ENCODE measurements at places on chromosomes 4 and X.

- DNase-seq: no peak
Observed at GRCh38 chr4:40170588-40170987, 26.2 kb upstream of the RHOH start.

- DNase-seq: no peak
Observed at GRCh38 chr4:112823606-112824005, 186.7 kb downstream of the LARP7 start.

- no peak for DNase-seq
Observed at GRCh38 chrX:33336783-33337182, 125.4 kb upstream of the DMD start.

- DNase-seq: no peak
Observed at GRCh38 chr4:1338752-1339414, 8.1 kb upstream of the UVSSA start.

GRCh38 chrX:95974890-95975289 lies 709.8 kb upstream of the DIAPH2 start:
- no peak for DNase-seq

DNA sequence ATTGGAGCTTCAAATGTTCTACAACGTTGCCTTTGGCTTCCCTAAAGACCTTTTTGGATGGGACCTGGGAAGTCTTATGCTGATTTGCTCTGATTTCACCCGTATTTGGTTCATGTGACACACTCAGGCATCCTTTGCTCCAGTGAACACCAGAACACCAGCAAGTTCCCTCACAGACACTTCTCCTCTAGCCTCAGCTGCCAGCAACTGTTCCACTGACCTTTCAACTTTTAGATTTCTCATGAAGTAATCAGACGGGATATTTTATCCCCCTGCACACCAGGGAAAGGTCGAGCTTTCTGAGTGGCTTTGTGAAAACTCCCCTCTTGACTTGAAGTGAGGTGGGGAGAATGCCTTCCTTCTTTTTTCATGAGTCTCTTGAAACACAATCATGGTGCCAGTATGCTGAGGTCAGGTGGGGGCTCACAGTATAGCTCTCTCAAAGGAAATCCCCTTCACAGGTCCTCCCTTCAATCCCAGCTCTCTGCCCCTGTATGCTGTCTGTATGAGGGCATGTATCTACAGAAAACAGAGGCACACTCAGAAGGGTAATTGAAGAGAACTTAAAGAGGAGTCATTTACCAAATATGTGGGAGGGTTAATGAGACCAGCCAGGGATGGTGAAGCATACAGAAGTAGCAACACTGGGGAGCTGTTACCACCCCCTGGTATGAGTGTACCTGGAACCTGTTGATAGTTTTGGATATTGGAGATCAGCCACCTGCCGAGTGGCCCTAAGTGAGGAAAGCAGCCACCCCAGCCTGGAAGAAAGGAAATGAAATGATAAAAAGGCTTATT lies 62.7 kb downstream of the FGFBP1 start:
- no peak for DNase-seq

DNA sequence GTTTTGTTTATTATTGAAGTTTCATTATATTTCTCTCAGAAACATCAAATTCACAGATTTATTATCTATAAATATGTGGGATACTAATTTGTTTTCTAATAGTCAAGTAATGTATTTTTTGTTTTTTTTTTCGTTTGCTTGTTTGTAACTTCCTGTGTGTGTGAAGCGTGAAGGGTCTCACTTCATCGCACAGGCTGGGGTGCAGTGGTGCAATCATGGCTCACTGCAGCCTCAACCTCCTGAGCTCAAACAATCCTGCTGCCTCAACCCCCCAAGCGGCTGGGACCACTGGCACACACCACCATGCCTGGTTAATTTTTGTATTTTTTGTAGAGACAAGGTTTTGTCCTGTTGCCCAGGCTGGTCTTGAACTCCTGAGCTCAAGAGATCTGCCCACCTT lies 55.1 kb downstream of the SH3RF1 start:
- DNase-seq: no peak

- DNase-seq: no peak
Observed at GRCh38 chr4:147109800-147110199, 164.1 kb upstream of the TTC29 start.

GRCh38 chr4:11698033-11698432 lies 269.3 kb upstream of the HS3ST1 start:
- no peak for DNase-seq

DNA sequence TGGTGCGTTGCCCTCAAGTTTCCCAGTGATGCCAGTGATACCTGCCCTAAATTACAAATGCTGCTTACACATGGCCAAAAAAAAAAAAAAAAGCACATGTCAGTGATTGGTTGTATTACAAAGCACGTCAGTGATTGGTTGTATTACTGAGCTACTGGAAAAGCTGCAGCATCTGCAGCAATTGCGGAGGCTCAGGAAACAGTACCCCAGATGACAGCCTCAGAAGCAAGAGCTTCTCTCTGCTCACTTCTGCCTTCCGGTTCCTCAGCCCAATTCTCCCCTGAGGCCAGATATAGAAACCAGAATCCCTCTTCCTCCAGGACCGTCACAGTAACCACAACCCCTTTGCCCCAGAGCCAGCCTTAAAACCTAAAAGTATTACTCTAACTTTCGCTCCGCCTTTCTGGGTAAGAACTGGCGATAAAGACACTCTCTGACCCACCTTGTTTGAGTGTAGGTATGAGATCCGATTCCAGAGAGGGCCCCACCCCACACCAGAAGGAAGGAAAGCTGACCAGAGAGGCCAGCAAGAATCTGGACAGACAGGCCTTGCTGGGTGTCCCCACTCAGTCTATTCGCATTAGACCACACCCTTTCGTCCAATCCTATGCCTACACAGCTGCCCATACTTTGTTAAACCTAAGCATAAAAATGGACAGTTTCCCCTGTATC lies 85.0 kb upstream of the SORBS2 start:
- DNase-seq: no peak

GRCh38 chrX:28586981-28587551 lies at the start of gene IL1RAPL1:
IL1RAPL1 (plus strand) TSS chrX:28587446.
- DNase-seq: no peak

GRCh38 chr4:169348541-169348940 lies 77.8 kb upstream of the SH3RF1 start:
- DNase-seq: no peak

DNA sequence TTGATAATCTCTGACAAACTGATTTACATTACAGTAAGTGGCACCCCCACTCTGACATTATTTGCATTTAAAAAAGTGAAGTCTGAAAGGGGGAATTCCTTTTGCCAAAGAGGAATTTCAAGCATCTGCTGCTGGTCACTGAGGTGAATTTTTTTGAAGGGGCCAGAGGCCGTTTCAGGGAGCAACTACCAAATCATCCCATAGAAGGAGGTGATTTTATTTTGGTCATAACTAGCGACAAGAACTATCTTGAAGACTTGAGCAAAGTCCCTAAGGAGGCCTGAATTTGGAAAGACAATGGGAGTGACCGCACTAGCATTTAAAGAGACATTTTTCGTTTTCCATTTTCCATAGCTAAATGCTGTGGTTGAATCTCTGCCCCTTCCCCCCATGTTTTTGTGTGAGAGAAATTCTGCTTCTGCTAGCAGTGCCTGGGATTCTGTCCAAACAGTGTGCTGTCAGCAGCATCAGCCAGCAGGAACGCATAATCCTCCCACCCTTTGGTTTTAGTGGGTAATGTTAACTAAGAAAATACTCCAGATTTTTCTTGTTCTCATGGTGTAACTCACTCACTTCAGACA lies 110.1 kb upstream of the MED14 start:
- DNase-seq: no peak

- DNase-seq: no peak
Observed at GRCh38 chrX:54479136-54480111, 16.6 kb downstream of the FGD1 start.

All from activated T-cell treated with anti-CD3 and anti-CD28 coated beads for 1 hour (primary cell).